ENCODE measurements at places on chromosomes 7 and 10.

DNA sequence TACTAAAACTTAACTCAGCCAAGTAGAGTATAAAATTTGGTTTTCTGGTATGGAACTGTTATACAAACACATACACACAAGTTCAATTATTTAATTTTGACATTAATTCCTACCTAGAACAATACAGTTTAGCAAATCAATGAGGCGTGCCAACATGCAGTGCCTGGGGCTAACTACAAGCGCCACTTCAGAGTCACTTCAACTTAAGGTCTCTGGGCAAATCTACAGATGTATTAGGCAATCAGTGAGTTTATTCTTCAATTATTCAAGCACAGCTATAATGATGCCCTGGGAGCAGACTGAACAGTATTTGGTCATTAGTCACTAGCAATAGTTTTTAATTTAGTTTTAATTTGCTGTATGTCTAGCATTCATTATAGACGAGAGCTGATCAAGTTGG, 51.6 kb downstream of the HIBADH start:
- peak; percentile 2 for DNase-seq

DNA sequence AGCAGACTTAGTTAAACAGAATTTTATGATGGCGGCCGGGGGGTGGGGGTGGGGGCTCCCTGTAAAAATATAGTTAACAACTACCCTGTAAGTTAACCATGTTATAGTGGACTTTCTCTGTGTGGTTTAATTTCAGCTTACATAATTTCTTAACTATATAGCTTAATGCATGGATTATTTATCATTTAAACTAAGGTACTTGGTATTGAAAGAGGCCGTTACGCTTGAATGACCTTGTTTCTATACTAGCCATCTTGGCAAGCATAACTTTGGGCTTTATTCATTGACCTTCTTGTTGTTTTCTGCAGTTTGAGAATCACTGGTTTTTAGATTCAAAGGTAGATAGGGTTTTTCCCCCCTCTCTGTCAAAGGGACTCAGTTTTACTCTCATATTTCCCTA, 8.4 kb downstream of the EIF4EBP2 start:
- DNase-seq, result no peak

- DNase-seq, result no peak
These were observed 66.5 kb downstream of the WDR11 start for GRCh38 chr10:120917521-120918250.

DNA sequence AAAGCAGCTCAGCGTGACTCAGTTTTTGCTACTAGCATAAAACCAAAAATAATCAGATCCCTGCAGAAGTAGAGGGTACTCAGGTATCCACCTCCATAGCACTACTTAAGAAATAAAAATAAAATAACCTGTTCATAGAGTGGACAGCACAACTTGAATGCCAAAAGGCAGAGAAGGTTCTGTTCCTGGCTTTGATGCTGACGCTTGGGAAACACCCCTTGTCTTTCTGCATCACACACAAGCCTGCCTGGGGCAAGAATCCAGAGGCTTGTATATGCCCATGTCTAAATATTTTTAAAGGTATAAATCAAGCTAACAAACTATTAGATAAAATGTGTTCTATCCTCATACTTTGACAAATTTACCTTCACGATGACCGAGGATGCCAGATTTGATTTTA, 207.3 kb downstream of the KIAA1217 start:
- DNase-seq, result no peak

- DNase-seq, result no peak
These were observed 173.0 kb downstream of the NSUN6 start for GRCh38 chr10:18478354-18478753.

GRCh38 chr10:59687657-59688056, 22.0 kb downstream of the SLC16A9 start:
- DNase-seq, result no peak

DNA sequence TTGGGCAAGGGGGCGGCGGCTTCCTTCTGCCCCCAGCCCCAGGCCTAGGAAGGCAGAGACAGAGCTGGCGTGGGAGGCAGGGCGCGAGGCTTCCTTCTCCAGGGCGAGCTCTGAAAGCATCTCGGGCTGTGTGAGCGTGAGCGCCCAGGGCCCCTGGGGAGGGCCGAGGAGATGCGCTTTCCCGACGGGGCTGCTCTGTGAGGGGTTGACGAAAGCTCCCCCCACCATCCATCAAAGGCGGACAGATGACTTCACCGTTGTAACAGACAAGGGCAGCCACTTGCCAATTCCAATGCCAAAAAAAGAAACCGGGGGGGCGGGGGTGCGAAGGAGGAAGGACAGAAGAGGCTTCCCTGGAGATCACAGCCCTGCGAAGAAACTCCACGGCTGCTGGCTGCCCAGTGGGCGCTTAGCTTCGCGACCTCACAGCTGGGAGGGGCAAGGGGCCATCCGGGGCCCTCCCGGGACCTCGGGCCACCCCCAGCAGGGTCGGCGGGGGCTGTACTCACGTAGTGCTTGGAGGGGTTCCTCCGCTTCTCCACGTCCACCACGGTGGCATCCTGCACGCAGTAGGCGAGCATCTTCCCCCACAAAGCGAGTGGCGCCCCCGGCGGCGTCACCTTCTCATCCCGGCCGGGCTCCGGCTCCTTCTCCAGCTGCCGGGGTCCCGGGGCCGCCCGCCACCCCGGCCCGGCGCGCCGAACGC, 537 bp downstream of the SH3PXD2A start:
- DNase-seq, result no peak

GRCh38 chr7:71384094-71384493, 252.2 kb downstream of the GALNT17 start:
- DNase-seq, result no peak

DNA sequence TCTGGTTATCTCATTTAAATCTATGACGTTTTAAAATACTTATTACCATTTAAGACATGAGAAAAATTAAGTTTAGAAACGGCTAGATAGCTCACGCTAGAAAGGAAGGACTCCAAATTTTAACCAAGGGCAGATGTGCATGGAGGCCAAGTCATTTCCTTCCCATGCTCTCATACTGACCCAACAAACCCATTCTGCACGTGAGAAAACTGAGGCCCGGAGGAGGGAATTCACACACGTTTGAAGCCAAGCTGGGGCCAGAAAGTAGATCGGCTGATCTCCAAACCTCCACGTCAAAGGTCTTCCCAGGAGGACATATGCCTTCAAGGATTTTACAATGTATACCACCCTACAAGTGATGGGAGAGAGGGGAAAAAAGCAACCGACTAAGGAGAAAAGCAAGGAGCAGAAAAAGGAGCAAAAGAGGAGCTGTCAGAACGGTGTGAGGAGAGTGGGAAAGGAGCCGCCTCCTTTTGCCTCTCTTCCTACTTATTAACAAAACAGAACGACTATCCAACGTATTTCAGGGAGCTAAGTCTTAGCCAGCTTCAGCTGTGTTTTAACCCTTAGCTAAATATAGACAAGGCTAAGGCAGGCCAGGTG, 645 bp upstream of the SIRT1 start:
- DNase-seq, result no peak

DNA sequence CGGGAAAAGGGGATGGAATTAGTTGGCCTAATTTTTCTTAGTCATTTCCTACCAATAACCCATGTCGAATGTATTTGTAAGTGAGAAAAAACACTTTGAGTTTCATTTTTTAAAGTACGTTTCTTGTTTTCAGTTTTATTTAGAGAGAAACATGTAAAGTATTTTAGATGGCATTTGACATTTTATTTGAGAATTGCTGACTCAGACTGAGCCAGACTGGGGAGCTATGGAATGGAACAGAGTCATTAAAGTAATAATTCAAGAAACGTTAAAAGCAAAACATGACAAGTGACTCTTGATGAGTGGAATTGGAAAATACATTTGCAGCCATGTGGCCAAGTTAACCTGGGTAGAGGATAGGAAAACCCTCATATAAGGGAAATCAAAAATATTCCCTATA, 286.1 kb upstream of the NPSR1 start:
- DNase-seq, result no peak

DNA sequence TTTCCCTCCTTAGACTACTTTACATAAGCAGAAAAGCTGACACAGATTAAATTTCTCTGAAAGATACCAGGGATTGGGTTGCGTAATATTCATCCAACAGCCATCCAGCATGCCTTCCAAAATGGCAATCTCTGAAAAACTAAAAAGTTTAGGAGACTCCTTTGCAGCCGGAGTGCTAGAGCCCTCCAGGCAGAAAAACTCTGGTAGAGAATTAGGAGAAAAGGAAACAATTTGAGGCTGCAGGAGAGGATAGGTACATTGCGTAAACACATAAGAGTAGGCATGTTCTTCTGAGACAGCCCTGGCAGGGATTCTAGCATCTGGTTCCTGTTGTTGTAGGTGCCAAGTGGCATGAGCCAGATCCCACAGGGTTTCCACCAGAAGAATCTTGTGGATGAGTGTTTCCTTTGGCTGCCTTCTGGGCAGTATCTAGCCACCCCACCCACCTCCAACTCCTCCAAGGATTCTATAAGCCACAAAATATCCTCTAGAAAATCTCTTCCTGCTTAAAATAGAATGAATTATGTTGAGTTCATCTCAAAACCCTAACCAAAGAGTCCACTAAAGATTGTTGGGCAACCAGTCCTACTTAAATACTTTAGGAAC, 402.4 kb downstream of the HGF start:
- no peak for DNase-seq

DNA sequence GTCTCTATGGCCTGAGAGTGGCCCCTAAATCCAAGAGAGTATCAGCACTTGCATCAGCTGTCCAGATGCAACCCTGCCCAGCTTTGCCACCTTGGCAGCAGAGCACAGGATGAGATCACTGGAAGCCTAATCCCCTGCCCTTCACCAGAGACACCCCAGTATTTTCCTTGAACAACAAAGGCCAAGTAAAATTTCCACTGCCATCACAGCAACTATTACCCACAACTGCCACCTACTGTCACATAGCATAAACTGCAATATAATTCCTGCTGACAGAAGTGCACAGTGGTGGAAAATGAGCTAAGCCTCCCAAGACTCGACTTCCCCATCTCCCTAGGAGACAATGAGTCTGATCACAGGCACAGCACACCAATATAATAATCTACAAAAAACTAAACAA, 462.8 kb upstream of the ZWINT start:
- no peak for DNase-seq

- no peak for DNase-seq
These were observed 198.1 kb downstream of the REEP3 start for GRCh38 chr10:63719226-63719856.

DNA sequence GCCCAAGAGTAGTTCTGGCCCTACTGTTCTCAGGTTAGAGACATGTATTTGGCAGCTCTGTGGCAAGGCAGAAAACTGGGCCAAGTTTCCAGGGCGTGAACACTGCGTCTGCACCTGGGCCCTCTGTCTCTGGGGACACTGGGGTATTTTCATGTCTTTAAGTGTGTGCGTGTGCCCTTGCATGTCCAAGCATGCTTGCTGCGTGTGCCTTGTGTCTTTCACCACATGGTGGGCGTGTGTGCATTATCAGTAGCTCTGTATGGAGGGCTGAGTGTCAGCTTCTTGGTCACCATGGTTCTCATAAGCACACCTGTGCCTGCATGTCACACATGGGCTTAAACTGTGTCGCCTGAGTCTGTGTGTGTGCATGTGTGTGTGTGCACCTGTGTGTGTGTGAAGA, 69.3 kb downstream of the HIPK2 start:
- no peak for DNase-seq

- no peak for DNase-seq
These were observed 73.7 kb downstream of the FOXL3 start for GRCh38 chr7:363626-364025.

DNA sequence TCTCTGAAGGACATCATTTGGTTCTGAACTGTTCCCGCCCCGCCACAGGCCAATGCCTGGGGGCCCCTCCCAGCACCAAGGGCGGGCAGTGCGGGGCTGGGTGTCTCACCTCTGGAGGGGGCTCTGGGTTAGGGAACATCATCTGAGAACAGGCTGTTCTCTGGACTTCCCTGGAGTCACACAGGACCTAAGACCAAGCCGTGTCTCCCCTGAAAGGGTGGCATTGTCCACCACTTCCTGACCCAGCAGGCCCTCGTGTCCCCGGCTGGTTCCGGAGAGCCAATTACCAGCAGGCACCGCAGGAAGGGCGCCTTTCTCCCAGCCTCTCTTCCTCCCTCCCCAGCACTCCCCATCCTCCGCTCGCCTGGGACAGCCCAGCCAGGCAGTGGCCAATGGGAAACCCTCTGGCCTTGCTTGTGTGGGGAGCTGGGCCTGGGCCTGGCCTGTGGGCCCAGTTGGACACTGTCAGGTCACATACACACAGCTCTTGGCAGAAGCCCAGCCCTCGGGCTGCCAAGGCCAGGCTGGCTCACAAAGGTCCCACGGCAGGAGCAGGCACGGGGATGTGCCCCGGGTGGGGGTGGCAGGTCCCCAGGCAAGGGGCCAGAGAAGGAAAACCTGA, 119.5 kb downstream of the SPDYE5 start:
- no peak for DNase-seq

GRCh38 chr7:13748998-13749397, 240.5 kb downstream of the ETV1 start:
- no peak for DNase-seq

DNA sequence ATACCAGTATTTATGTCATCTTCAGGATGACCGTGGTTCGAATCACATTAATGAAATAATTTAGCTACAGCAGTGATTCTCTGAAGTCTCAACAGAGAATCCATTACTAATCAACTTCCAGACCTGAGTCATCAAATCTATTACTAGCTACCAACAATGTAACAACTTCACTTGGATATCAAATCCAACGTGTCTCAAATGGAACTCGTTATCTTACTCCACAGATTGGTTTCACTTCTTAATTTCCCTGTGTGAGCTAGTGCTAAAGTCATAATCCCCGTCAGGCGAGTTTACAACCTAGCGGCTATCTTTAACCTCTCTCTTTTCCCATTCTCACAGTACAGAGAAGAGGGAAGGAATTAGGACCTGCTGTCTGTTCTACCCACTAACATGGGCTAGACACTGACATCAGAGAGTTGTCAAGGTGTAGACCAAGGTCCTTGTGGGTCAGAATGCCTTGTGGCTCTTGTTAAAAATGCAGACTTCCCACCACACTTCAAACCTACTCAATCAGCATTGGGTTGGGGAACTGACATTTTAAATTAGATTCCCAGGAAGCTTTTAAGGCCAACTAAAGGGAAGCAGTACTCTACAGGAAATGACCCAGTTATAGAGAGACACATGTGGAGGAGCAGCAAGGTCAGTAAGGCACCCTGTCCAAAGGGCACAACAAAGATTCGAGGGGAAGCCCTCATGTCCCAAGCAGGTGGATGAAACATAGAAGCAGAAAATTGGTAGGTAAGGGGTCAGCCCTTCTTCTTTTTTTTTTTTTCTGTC, 57.3 kb upstream of the GSAP start:
- no peak for DNase-seq

- no peak for DNase-seq
These were observed 64.1 kb upstream of the PDZD8 start for GRCh38 chr10:117439243-117439912.
